ENCODE measurements at places on chromosomes 1 and 21.

DNA sequence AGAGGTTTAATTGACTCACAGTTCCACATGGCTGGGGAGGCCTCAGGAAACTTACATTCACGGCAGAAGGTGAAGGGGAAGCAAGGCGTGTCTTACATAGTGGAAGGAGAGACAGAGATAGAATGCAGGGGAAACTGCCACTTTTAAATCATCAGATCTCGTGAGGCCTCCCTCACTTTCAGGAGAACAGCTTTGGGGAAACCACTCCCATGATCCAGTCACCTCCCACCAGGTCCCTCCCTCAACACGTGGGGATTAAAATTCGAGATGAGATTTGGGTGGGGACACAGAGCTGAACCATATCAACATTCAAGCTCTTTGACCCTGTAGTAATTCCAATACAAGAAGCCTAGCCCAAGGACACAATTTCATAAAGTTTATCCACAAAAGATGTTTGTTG, 13.7 kb downstream of the PIGP start:
- DNase-seq = no peak

GRCh38 chr21:36773117-36773516, 74.2 kb downstream of the SIM2 start:
- peak; percentile 74 for DNase-seq

DNA sequence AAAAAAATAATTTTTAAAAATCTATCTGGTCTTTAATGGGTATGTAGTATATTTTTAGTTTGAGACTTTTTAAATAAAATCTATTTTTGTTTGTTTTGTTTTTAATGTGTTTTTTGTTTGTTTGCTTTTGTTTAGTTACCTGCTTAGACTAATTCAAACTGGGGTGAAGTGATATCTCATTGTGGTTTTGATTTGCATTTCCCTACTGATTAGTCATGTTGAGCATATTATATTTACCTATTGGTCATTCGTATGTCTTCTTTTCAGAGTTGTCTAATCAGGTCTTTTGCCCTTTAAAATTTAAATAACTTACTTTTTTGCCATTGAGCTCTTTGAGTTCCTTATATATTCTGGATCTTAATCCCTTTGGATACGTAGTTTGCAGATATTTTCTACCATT, 20.3 kb downstream of the CD1B start:
- DNase-seq = no peak

DNA sequence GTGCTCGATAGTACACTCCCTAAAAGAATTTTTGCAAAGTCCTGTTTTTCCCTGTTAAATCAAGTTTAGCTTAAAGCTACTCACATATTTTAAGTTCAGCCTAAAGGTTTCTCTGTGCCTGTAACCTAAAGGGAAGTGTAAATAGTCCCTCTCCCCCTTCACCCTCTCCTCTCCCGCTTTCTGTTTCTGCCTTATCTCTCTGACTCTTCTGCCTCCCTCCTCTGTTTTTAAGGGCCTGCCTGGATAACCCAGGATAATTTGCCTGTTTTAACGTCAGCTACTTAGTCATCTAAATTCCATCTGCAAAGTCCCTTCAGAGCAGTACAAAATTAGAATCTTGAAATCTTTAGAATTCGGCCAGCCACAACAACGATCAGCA, 92.6 kb downstream of the NID1 start:
- DNase-seq = peak; percentile 81

- DNase-seq = no peak
These were observed 11.0 kb downstream of the PMVK start for GRCh38 chr1:154925335-154926170.

DNA sequence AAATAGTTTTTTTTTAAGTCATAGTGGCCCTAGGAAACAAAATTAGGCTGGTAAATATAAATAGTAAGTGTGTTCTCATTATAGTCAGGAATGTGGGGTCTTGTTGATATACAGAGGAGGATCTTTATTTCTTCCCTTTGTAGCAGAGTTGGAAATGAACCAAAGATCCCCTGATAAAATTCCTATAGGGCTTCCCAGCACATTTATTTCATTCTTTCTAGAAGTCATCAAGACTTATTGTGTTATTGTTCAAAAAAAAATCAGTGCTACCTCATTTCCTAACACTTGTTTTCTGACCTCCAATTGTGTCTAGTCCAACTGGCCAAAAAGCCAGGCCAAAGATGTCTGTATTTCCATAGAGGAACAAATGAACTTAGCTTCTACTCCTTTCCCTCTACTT, 7.6 kb upstream of the PLEKHO1 start:
- DNase-seq = no peak

DNA sequence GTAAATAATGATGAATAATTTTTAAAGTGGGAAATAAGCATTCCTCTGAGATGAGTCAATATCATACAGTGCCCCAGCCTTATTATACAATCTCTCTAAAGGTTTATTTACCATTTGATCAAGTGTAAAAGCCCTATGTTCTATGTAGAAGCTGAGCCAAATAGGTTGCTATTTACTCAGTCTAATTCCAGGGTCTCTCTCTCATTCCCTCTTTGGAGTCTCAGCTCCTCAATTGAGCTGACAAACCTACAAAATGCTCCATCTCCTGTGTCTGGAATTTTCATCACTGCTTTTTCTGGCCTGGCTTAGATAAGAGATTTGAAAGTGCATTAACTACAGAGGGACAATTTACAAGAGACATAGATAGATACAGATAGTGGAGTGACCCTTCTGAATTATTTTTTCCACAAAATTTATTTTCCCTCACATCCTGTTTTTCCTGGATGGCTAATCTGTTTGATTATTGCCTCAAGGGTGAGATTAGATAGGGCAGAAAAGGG, 24.8 kb upstream of the USH2A start:
- no peak for DNase-seq

DNA sequence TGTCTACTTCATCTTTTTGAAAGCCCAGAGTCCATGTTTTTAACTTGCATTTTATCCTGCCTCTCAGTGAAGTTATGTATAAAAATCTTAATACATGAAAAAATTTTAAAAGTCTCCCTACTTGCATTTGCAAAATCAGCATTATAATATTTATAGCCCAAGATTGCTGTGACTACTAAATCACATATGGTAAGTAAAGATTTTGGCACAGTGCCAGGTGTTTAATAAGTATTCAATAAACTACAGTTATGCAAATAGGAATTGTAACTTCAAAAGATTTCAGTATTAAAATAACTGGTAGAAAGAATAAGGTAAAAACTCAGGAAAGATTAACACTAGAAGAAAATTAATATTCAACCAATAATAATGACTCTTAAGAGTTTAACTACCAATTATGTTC, 641.7 kb downstream of the LRRIQ3 start:
- no peak for DNase-seq

- DNase-seq = peak; percentile 42
These were observed 7.2 kb upstream of the FBXO28 start for GRCh38 chr1:224106568-224107281.

- DNase-seq = no peak
These were observed 258.7 kb upstream of the AJAP1 start for GRCh38 chr1:4395676-4396075.

DNA sequence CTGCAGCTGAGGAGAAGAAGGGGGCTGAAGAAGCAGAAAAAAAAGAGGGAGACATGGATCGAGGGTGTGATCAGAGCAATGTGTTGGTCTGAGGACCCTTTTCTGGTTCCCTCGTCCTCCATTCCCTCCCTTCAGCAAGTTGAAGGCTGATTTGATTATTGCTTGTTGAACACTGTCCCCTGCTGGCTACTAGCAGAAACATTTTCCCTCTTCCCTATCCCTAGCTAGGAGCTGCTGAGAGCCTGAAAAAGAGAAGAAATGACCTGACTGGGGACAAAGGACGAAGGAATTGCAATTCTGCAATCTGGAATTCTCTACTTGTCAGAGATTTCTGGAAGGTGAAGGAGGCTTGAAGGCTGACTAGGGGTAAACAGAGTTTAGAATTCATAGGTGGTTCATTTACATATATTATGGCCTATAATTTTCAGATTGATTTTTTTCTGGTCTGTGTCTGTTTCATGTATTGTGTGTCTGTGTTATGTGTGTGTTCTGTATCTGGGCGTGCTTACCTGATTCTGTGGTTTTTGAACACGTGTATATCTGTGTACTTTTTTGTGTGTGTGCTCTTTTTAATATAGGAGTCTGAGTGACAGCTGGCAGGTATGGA, 9.8 kb downstream of the NHLH1 start:
- peak; percentile 63 for DNase-seq

Data from fibroblast of skin of abdomen (primary cell).